Smooth muscle cell of the brain vasculature (primary cell): ENCODE measurements at places on chromosomes 5 and 9.
A peak's percentile ranks its signal among the peaks of the same experiment; 100 is the strongest.

GRCh38 chr5:96381526-96381925 is 51.5 kb downstream of the PCSK1 start:
- DNase-seq = no peak

- peak; percentile 90 for DNase-seq
Measured at GRCh38 chr9:94135222-94135621, 51.0 kb downstream of the PTPDC1 start.

DNA sequence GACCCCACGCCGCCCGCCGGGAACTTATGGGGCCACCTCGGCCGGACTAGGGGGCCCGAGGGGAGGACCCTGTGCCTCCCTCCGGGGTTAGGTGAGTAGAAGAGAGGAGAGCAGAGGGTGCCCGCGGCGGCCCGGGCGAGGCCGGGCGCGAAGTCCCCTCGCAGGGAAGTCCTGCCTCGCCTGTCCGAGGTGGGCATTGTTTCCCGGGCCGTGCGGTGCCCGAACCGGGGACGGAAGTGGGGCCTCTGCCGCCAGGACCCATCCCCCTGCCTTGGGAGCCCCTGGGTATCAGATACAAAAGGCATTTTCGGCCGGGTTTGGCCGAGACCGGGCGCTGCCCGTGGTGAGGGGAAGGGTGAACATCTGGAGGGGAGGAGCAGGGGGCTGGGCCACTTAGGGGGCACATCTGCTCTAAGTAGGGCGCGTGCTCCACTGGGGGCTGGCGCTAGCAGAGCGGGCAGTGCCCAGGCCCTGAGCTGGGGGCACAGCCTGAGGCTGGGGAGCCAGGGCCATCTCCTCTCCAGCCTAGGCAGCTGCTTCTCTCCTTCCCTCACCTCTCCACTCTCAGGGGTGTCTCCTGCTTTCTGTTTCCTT is 48.2 kb downstream of the DAB2IP start:
- DNase-seq = no peak

DNA sequence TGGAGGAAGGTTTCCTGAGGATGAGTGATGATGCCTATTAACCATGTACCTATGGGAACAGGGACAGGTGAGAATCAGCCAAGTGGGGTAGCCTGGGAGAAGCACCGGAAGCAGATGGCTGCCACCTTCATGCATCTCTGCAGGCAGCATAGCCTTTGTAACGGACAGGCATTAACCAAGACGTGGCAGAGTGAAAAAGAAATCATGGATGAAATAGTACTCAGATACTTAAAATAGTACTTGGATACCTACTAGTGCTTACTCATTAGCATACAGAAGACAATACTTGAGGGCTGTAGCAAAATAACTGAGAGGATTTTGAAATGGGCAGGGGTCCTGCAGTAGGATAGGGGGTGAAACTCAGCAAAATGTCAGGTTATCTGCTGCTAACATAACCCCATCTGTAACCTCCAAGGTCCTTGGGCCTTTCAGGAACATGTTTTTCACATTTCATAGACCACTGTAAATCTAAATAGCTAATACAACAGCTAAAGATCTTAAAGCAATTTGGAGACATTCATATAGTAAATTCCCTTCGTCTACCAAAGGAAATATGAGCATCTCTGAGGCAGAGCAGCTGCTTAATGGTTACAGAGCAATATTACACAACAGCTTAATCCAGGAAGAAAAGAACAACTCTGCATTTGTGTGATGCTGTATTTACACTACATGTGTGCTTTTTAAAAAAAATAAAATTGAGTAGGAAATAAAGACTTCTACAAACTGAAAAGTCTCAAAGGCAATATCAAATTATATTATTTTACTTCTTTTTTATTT is 154.3 kb downstream of the NFIB start:
- no peak for DNase-seq

GRCh38 chr9:109272745-109273144 is 48.1 kb downstream of the EPB41L4B start:
- no peak for DNase-seq

DNA sequence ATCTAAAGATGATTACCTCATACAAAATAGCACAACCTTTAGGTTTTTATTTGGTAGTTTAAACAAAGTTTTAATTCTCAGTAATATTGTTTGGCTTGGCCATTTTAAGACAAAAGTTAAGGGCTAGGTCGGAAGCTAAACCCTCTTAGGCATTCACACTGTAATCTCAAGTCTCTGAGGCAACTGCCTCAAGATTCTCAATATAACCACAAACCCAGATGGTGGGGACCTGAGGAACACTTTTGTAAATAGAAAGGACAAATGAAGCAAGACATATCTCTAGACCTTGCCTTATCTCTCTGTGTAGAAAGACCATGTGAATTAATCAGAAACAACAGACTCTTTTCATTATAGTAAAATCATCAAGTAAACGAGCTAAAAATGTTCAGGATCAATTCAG is 500.2 kb upstream of the CDH6 start:
- DNase-seq = no peak

DNA sequence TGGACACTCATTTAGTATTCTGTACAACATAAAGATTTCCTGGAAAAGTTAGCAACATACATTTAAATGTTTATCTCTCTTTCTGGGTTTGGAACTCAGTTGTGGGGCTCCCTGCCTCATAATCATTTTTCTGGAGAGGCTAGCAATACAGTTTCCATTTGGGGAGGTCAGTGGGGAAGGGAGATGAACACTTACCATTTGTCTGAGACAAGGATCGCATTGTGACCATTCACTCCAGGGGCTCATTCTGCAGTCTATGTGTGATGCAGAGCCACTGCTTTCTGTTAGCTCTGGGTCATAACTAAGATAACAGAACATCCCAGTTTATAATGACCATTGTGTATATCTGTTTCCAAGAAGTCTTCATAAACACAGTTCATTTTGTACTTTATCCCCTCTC is 22.4 kb downstream of the C9 start:
- no peak for DNase-seq

GRCh38 chr5:132190161-132190817 is 37.4 kb downstream of the P4HA2 start:
- peak; percentile 33 for DNase-seq

DNA sequence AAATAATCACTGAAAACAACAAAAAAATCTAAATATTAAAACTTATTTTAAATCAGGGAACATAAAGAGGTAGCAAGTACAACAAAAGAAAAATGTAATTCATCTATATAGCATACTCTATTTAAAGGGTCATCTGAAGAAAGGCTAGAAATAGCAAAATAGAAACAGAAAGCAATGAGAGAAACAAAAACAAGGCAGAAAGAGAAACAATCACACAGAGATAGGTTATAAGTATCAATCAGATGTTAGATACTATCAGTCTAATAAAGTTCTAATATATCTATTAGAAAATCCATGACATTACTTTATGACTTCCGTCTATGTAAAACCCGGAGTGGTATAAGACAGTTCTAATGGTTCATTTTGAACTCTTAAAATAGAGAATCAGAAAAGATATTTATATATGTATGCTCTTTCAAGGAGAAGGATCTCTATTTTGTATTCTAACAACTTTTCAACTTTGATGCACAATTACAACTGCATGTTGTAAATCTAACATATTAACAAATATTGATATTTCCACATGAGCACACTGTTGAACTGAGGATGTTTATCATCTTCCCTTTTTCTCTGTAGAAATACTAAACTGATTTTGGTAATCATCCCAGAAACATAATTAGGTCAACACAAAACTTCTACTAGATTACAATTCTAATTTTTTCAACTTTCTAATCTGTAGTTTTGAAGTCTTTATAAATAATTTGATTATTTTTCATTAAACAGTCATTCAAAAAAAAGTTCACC is 15.8 kb downstream of the RICTOR start:
- no peak for DNase-seq

DNA sequence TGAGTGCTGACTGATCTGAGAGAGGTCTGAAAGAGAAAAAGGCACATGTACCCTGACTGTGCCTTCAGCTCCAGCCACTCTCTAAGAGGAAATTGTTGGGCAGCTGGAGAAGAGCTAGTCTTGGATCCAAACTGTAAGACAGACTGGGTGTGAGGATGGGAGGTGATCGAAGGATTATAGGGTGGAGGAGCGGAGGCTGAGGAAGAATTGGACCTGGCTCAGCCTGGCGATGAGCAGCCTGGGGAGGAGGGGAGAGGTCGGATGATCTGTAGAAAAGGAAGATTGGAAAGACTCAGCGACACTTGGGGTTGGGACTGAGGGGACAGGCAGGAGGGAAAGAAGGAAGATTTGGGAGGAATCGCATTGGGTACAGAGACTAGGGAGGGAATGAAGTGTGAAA is 98.6 kb upstream of the SLC25A48 start:
- DNase-seq = no peak

- no peak for DNase-seq
Measured at GRCh38 chr5:168920019-168920810, 341.0 kb upstream of the PANK3 start.

DNA sequence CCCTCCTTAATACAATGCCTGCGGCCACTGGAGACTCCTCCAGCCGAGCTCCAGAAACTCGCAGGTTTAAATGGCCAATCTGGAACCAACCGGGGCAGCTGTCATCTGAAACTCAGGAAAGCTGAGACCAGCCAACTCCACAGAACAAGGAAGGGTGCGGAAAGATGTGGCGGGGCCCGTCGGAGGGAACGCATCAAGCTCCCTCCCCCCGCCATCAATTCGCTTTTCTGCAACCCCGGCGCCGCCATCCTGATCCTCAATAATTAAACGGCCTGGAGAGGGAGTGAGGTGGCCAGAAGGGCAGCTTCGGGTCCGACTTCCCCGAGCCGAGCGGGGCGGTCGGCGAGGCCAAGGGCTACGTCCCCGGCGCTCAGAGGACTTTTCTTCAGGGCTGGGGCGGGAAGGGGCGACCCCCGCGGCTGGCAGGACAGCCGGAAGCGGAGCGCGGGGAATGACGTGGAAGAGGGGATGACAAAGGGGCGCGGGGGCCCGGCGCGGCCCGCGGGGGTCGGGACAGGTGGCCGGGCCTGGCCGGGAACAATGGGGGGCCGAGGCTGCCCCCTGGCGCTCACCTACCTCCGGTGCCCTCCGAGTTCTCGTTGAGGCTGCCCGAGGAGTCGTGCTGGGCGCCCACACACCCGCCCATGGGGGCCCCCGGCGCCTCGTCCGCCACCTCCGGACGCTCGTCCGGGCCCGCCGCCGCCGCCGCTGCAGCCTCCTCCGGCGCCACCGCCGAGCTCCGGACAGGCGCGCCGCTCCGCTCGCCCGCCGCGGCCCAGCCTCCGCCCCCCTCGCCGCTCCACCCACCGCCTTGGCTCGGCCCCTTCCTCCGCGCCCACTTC is at the start of gene UBTD2:
TSS of gene UBTD2 (minus strand) at position 745 of the 842 bp plus-strand sequence. CDS start at position 646, 99 bp downstream.
- DNase-seq = no peak

- no peak for DNase-seq
Measured at GRCh38 chr9:115849679-115850412, 303.7 kb upstream of the PAPPA start.

DNA sequence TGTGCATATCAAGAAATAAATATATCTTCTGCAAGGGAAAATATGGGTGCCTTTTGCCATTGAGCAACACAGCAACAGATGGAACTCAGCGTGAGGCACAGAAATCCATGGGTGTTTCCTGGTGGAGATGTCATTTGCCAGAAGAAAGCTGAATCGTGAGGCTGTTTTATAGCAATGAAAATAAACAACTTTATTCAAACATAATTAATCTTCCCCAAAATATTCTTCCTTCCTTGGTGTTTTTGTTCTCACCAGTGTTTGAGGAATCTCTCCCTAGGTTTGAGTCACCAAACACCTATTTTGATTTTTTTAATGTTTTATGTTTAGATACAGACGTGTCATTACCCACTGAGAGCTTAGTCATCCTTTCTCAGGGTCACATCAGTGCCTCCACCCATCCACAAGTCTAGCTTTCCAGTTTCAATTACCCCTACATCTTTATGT is 65.8 kb upstream of the PAPPA start:
- DNase-seq = peak; percentile 61

DNA sequence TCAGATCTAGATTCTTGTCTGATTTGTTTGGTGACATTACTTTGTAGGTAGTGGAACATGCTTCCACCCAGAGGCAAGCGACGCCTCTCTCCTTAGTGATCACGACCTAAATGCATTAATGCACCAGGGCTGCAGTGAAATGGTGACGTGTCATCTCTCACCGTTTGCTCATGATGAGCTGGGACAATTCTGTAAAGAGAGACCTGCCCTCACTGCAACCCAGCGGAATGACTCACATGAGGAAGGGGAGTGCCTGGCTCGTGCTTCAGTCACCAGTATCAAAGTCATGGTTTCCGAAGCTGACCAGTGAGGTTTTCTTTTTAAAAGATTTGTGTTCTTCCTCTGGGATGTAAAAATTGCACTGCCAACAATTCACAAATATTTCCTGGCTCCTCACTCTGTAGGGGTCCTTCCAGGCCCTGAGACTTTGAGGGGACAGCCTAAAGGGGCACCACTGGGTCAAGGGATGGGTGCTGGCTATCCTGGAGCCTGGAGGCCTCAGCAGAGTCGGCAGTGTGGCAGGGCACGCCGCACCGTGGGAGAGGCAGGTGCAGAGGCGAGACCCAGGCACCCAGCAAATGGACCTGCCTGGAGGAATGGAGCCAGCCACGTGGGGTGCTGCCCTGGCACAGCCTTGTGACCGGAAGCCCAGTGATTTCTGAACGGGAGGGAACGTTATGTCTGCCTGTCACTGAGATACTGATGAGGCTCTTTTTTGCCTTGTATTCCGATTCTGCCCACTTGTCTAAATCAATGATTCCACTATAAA is 17.3 kb downstream of the QSOX2 start:
- no peak for DNase-seq

GRCh38 chr5:40955313-40955712 is 46.0 kb downstream of the C7 start:
- no peak for DNase-seq

DNA sequence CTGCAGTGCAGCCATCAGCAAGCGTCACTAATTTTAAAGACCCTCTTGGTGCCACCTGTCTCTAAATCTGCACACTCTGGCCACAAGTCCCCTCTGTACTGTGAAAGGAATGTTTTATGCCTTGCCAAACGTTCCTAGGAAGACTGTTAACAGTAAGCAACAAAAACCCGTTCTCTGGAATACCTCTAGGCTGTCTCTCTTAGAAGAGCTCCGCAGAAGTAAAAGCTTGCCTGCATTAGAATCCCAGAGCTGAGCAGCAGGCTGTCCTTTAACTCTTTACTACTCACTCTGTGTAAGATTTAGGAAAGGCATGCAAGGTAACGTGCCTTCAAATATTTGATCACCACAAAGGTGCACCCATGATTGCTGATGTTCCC is 53.9 kb upstream of the C9orf72 start:
- DNase-seq = no peak

DNA sequence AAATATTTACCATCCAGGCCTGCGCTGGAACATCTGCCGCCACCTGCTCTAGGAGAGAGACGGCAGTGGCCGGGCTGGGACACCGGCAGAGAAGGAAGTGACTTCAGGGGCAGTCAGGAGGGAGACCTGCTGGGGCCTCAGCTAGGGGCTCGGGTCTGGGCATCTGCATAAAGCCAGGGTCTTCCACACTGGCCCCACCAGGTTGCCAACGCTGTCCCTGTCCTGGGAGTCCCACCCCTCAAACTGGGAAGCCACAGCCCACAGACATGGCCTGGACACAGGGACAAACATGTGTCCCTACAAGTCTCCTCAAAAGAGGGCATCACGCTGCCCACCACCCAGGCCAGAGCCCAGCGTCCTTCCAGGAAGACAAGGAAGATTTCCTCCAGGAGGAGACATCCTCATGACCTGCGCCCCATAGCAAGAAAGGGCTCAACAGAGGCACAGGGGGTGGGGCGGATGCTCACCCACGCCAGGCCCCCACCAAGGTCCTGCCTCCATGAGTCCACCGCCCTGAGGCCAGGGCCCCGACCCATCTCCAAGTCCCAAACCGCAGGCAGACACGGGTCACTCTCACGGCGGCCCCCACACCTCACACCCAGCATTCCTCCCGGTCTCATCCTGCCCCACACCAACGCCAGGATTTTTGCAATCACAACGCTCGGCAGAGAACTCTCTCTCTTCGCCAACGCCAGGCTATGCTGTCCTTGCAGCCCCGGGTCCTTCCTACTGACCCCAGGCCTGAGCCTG is 9.0 kb downstream of the VAV2 start:
- no peak for DNase-seq
